Immature natural killer cell (primary cell): ENCODE measurements at places on chromosomes 7 and 10.

DNA sequence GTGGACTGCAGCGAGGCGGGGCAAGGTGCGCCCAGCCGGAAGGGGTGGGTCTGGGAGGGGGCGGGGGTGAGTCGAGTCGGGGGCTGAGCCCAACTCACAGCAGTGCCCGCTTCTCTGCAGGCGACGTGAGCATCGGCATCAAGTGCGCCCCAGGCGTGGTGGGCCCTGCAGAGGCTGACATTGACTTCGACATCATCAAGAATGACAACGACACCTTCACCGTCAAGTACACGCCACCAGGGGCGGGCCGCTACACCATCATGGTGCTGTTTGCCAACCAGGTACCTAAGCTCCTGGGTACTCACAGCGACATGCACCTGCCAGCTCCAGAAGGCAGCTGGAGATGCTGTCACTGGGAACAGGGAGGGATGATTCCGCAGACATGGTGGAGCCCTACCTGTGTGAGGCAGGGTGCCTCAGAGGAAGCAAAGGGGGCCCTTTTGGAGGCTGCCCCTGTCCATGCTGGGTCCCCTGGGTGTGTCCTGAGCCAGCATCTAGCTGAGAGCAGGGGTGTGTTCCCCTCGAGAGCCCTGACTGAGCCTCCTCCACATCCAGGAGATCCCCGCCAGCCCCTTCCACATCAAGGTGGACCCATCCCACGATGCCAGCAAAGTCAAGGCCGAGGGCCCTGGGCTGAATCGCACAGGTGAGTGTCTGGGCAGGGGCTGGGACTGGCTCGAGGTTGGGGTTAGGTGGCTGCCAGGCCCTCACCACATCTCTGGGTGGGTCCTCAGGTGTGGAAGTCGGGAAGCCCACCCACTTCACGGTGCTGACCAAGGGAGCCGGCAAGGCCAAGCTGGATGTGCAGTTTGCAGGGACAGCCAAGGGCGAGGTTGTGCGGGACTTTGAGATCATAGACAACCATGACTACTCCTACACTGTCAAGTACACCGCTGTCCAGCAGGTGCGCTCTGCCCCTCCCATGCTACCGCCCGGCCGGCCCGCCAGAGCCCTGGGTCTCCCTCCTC, 12.8 kb downstream of the FLNC start:
- no peak for DNase-seq

DNA sequence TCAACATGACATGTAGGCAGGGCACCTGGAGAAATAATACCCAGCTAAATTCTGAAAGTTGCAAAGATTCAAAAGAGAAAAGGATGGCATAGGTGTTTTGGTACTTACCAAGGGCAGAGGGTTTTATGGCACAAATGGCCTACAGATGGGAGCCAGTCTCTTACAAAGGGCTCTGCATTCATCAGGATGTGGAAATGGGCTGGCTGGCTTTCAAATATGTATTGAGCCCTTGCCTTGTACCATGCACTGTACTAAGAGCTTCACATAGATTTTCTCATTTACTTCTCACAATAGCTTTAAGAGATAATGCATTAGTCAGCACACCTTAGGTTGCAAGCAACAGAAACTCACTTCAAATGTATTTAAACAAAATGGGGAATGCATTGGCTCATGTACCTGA, 327.1 kb downstream of the BICC1 start:
- no peak for DNase-seq

DNA sequence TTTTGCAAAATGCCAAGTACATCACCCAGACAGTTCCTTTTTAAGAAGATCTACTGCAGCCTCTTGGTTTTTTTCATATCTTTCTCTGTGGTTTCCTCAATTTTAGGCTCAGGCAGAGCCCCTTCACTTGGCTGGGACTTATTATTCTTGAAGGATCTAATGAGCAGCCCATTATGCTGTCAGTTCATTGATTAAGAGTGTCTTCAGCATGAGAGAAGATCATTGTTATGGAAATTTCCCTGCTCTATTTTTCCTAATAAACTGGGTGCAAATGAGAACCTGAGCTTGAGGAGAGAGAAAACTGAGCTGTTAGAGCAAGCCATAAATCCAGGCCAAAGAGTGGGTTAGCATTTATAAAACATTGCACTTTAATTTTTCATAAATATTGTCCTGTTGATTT, 146.5 kb downstream of the SEC23IP start:
- DNase-seq: no peak

DNA sequence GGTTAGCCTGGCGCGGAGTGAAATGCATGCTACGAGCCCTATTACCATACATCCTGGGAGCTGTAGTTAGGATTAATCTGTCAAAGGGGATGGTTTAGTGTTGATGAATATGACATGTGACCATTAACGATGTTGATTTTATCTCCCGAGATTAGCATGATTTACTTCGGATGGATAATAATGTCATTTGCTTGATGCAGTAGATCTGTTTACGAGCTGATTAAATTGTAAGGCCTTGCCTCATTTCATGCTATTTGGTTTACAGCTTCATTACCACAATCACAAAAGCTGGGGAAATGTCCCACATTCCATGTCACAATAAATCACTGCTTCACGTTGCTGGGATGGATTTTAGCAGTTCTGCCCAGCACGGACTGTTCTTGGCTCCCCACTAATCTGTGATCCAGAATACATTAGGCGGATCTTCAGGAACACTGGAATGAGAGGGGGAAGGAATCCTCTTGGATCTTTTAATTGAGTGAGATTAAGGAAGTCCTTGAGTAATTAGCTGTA, 22.3 kb downstream of the ZNF503 start:
- DNase-seq: no peak

- no peak for DNase-seq
These were observed 66.7 kb downstream of the CCDC3 start for GRCh38 chr10:12934777-12935176.

- DNase-seq: no peak
These were observed 46.7 kb upstream of the OPN4 start for GRCh38 chr10:86607674-86608073.

DNA sequence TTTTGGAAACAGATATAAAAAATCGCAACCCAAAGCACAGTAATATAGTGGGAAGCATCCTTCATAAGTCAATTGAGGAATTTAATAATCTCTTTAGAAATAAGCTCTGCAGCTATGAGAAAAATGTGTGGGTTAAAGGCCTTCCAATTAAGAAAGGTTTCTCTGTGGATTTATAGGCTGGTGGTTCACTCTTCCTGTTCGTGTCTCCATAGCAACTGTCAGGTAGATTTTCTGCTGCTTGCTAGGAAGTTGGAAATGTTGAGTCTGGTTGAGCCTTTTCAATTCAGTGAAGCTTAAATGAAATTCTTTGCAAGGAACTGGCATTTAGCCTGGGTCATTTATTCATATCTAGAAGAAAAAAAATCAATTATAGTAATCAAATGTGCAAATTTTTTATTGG, 652.8 kb upstream of the CELF2 start:
- DNase-seq: no peak

DNA sequence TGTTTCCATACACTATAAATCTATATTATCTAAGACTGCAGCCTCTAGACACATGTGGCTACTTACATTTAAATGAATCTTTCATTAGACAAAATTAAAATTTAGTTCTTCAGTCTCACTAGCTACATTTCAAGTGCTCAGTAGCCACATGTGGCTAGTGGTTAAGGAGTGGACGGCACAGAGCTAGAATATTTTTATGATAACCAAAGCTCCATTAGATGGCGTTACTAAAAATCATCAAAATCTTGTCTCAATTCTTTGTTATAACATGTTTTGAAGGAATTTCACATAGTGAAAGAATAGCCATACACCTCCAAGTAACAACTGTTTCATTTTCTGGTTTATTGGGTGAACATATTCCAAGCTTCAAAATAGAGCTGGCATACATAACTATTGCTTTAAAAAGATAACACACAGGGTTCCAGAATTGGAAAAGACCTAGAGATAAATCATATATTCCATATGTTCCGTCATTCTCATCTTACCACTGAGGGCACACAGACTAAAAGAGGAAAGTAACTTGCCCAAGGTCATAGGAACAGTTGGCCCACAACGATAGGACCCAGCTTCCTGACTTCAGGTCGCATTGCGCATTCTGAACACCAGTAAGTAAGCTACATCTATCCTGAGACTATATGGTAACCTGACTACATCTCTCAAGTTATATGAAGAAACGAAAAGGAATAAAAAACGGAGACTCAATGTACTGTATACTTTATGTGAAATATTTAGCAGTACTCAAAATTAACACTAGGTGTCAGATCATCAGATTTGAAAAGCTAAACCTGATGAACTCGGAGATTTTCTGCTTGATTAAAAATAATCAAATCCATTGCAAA, 66.6 kb downstream of the CAV1 start:
- DNase-seq: no peak

GRCh38 chr7:27143950-27144780, 684 bp upstream of the HOXA5 start:
- no peak for DNase-seq

- DNase-seq: no peak
These were observed 57.2 kb downstream of the MGAM2 start for GRCh38 chr7:142168746-142169145.
